ENCODE measurements at places on chromosomes 16 and 17.

GRCh38 chr17:47404006-47404405 is 80.3 kb downstream of the EFCAB13 start:
- no peak for DNase-seq

GRCh38 chr16:74867281-74867849 is 92.7 kb upstream of the FA2H start:
- DNase-seq: no peak

DNA sequence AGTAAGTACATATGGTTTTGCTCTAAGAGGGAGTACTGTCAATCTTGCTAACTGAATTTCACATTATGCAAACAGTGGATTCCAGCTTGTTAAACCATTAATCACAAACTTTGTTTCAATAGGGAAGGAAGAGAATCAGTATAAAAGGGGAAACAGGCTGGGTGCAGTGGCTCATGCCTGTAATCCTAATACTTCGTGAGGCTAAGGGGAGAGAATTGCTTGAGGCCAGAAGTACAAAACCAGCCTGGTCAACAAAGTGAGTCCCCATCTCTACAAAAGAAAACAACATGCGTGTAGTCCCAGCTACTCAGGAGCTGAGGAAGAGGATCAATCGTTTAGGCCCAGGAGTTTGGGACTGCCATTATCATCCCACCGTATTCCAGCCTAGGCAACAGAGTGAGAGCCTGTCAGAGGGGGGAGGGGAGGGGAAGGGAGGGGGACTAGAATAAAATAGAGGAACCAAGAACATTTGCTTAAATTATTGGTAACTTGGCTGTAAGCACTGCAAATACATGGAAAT is 65.7 kb downstream of the FBXL20 start:
- DNase-seq: peak; percentile 37

GRCh38 chr16:85082173-85083050 is 29.9 kb downstream of the CIBAR2 start:
- DNase-seq: no peak

GRCh38 chr16:74607310-74607961 is 522 bp upstream of the GLG1 start:
- DNase-seq: no peak

GRCh38 chr17:55659661-55660060 is 63.0 kb downstream of the TMEM100 start:
- no peak for DNase-seq

DNA sequence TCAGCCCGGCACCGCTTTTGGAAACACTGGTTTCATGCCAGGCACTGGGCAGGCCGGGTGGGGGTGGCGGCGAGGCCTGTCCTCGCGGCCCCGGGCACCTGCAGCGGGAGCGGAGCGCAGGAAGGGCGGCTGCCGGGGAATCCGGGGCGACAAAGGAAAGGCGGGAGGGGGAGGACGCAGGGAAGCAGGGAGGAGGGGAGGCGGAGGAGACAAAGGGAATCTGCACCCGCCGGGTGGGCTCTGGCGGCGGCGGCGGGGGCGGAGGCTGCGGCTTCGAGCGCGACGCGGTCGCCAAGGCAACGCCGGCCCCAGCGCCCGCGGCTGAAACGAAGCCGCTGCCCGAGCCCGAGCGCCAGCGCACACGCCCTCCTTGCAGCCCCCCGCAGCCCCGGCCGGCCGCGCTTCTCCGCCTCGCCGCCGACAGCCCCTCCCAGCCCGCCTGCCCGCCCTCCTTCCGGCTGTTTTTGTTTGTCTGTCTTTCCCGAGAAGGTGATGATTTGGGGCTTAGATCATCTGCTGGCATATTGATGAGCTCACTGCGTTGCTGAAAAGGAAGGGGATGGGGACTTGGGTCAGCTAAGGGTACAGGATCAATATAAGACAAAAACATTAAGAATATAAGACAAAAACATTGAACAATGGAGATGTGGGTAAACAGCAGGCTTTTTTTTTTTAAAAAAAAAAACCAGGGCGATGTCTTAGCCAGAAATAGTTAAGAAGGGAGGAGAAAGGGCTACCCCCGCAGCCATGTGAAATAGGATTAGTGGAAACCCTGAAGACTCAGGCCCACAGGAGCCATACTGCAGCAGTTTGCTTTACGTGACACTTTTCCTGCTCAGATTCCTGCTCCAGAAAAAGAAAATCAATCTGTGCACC is 32.7 kb downstream of the CDK5R1 start:
- peak; percentile 68 for DNase-seq

GRCh38 chr17:37743612-37743874 is 1.3 kb downstream of the HNF1B start:
- DNase-seq: peak; percentile 64

DNA sequence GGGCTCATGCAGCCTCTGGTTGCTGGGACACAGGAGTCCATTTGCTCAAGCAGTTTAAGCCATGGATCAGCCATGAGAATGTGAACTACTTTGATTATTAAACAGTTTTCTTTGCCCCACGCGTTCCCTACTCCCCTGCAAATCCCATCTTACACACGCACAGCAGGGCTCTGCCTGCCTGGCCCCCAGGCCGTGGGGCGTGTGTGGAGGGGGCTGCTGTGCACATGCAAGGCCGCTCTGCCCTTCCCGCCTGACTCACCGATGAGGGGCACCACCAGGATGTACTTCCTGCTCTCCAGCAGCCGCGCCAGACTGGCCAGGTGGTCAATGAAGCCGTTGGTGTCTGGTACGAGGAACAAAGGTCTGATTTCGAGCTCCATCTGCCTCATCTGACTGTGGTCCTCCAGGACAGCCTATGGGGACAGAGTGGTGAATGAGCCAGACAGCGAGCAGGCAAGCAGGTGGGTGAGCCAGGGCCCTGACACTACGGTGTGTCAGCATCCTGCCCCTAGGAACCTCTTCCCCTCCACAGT is 13.7 kb downstream of the HIC1 start:
- peak; percentile 86 for DNase-seq

DNA sequence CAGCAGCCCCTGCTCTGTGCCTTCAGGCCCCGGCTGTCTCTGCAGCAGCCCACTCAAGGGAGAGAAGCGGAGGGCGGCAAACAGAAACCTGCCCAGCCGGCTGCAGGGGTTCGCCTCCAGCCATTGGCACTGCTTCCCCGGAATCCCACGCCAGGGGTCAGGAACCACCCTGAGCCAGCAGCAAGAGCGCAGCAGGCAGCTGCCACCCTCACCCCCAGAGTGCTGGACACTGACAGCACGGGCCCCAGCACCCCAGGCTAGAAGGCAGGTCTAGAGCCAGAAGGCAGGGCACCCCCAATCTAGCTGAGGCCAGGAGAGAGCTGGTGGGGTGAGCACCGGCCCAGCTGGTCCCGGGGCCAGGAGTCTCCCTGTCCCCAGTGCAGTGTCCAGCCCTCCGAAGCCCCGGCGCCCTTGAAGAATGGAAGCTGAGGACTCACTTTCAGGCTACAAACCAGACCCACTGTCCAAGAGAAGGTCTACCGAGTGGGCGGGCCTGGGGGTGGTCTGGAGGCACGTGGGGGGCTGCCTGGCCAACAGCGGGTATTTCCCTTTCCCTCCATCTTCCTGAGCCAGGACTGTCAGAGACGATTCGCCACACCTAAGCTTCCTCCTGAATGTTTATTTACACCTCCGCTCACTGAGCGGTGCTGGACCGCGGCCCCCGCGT is 8.4 kb downstream of the UBALD2 start:
- no peak for DNase-seq

DNA sequence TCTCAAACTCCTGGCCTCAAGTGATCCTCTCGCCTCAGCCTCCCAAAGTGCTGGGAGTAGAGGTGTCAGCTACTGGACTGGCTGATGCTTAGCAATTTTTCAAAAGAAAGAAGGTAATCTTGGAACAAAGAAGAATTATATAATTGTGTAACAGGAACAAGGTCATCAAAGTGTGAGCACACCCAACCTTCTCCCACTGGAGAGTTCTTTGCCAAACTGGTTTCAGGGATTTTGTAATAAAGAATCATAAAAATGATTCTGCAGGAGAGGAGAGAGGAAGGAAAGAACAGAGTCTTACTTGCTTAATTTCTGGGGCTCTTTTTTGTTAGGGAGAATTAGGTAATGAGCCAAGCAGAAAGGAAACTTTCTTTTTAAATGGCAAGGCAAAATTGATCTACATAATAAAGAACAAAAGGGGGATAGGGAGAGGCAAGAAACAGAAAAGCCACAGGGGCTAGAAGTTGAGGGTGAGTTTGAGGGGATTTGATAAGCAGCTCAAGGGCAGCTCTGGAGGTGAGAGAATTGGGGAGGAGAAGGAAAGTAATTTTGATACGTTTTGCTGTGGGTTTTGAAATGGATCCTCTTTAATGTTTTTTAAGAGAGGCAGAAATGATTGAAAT is 21.3 kb downstream of the CHD9NB start:
- DNase-seq: no peak

GRCh38 chr16:70790815-70791214 is 10.1 kb downstream of the VAC14 start:
- no peak for DNase-seq

DNA sequence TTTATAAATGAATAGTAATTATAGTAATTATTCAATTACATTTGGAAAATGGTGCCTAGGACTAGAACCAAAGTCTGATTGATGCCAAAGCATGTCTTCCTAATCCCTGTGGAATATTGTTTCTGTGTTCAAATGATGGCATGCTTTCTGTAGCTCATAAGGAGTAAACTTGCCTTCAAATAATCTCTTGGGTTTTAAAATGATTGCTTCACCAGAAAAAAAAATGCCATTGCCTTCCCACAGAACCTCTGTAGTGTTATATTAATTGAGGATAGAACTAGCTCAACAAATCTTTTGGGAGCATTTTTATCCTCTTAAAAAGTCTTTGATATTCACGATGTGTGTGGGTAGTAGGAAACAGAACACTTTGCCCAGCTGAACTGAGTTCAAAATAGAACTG is 7.7 kb upstream of the TMEM100 start:
- no peak for DNase-seq

DNA sequence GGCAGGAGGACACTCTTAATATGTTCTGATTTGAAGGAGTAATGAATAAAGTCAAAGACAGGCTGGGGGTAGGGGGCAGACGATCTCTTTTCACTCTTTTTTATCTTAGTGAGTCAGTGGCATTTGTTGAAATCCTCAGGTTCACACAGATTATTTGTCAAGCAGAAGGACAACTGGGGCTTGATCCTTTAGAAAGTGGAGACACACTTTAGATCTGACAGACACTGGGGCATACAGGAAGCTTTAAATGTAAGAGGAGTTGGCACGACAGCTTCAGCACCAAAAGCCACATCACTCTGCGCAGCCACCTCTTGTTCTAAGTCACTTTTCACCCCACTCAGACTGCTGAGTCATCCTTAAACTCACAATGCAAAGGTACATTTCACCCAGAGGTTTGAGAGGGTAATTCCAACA is 121.5 kb downstream of the STXBP4 start:
- no peak for DNase-seq

- DNase-seq: peak; percentile 59
These were observed 4.2 kb upstream of the ATXN7L3 start for GRCh38 chr17:44203731-44204440.

DNA sequence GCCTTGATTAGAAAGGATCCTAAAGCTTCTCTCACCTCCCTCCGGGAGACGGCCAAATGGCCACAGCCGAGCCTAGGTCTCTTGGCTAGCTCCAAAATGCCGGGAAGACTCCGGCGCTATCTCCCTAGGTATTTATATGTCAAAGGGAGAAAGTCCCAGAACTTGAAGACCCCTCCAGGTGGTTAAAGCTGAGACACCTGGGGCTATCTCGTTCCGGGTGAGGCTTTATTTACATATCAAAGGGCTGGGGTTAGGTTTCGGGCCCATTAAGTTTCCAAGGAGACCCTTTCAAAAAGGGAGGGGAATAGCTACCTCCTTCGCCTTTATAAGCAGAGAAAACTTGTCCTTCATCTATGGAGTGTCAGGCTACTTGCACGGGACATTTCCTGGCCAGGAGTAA is 70.9 kb upstream of the KIFC3 start:
- DNase-seq: no peak

DNA sequence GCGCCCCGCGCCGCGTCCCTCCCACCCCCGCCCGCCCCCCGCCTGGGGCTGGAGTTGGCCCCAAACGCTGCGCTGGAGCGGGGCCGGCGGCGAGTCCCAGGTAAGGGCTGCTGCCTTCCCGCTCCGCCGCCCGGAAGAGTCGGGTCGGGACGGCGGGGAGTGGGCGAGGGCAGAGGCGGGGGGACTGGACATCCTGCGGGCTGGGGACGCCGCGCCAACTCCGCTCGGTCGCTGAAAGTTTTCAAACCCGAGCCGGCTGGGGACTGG is 469 bp downstream of the GPRC5C start:
- DNase-seq: no peak

- DNase-seq: no peak
These were observed 3.6 kb upstream of the TMEM92 start for GRCh38 chr17:50270435-50271362.

DNA sequence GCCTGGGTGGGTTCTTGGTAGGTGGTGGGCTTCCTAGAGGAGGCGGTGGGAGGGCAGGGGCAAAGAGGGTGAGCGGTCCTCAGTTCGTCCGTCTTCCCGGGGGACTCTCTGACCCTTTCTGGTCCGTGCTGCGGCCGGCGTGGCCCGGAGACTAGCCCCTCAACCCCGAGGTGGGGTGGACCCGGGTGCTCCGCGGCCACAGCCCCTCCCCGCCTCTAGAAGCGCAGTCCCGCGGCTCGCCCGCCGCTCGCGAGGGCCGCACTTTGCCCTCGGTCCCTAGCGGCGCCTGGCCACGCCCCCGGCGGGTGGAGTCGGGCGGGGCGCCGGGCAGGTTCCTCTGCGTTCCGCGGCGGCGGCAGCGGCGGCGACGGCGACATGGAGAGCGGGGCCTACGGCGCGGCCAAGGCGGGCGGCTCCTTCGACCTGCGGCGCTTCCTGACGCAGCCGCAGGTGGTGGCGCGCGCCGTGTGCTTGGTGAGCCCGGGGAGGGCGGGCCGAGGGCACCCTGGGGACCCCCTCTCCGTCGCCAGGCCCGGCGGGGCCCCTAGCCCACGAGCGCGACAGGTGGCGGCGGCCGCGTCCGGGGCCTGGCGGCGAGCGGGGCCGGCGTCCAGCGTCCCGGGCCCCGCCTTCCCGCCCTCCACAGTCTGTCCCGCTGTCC is at the start of gene SYNGR2:
TSS of gene SYNGR2 (plus strand) at position 340 of the 661 bp plus-strand sequence. CDS start at position 376, 36 bp downstream.
- peak; percentile 87 for DNase-seq

DNA sequence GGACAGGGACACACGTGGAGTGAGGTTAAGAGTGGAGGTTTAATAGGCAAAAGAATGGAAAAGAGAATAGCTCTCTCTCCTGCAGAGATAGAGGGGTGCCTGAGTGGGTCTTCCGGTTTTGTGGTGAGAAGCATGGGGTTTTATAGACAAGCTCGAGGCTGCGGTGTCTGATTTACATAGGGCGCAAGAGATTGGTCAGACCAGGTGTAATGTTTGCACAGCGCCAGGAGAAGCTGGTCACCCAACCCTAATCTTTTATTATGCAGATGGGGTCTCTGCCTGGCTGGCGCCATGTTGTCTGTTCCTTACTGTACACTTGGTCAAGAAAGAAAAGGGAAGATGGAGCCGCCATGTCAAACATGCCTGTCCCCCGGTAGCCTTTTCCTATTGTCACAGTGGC is 44.5 kb upstream of the MLYCD start:
- no peak for DNase-seq

- DNase-seq: peak; percentile 25
These were observed 5.0 kb downstream of the SEC14L1 start for GRCh38 chr17:77145612-77146245.

Measured in NCI-H524 (cell line).